Amygdala (tissue), 56 donors: ENCODE measurements at places on chromosomes 7 and 10.

GRCh38 chr7:129134356-129134987 is 10.0 kb upstream of the TSPAN33 start:
- no peak for DNase-seq

GRCh38 chr7:142636751-142637150 is 112.5 kb upstream of the PRSS1 start:
- no peak for DNase-seq

DNA sequence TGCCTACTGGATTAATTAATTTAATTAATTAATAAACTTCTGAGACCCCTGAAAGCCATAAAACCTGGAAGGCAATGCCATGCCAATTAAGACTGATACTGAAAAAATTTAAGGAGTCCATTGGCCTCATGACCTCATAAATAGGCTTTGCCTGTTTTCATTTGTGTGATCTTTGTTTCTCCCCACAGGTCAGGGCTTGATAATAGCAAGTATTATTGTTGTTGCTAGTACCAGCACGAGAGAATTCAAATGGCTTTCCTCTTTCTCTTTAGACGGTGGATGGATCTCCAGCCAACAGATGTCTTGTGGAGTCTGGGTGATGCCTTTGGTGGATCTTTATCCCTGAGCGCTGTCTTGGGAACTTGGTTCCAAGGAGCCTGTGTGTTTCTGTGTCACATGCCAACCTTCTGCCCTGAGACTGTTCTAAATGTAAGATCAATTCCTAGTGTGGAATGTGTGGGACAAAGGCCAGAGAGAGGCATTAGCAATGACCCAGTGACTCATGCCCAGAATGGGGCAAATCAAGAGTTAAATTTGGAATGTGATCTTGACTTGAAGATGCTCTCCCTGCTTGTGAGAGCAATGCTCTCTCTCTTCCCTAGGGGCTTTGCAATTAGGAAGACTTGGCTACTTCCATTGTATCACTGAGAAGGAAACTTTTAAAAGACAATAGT is 17.7 kb downstream of the ACSM6 start:
- no peak for DNase-seq

DNA sequence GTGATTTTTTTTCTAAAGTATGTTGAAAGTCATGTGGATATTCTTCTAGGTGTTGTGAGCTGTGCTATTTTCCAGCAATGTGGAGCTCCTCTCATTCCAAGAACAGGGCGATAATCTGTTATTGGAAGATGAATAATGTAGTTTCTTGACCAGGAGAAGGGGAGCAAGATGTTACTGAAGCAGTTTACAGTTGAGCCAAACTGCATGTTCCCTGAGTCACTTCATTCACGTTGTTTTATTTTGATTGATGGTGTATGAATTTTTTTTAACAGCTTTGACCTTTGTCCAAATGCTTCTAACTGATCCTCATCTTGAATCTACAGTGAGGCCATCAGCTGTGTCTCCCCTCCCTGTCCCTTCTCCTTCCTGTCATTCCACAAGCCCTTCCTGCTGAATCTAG is 277.1 kb upstream of the KLF6 start:
- DNase-seq, result no peak

GRCh38 chr10:53033396-53033795 is 260.8 kb upstream of the MBL2 start:
- DNase-seq, result no peak

GRCh38 chr10:114486938-114487814 is 82.9 kb upstream of the AFAP1L2 start:
- no peak for DNase-seq

DNA sequence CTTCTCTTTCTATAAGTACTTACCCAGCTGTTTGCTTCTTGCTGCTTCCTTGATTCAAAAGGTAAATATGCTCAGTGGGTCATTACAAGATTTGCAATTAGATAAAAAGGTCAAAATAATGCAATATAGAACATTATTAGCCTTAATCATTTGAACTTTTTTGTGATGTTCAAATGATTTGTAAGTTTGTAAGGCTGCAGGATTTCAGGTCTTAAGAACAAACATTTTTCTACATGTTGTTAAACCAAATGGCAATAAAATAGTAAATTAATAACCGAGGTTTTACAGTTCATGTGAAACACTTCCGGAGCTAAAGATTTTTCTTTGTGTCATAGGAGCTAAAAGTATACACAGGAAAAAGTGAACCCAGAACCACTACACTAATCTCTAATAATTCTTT is 16.2 kb upstream of the SCIN start:
- DNase-seq, result no peak

DNA sequence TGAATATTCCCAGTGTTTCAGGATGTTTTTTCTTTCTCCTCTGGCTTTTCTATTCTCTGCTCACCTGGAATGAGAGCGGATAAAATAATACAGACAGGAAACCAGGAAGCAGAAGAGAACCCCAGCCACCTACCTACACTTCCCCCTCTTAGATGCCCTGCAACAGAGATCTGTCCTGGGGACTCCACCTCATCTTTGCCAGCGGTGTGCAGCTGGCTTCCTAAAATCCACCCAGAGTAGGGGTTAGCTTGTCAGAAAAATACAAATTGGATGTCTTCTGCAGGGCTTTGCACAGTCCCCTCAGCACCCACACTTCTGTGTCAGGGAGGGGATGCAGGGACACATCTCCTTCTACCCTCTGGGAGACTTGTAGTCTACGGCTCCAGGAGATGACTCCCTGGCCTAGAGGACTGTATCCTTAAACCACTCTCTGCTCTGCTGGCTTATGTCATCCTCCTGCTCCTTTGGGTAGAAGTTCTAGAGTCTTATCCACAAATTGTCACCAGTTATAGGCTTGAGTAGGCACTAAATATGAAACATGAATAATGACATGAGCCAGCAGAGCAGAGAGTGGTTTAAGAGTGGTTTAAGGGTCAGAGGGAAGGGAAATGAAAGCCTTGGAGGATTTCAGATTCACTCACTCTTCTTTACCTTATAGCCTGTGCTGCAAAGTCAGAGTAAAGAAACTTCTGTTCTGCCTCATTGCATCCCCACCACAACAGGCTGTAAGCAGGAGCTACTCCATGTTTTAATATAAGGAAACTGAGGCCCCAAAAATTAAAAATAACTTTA is 749.4 kb downstream of the AUTS2 start:
- DNase-seq, result no peak

GRCh38 chr7:141610671-141611070 is 59.5 kb downstream of the AGK start:
- no peak for DNase-seq

GRCh38 chr7:41809940-41810576 is 107.2 kb upstream of the INHBA start:
- no peak for DNase-seq

DNA sequence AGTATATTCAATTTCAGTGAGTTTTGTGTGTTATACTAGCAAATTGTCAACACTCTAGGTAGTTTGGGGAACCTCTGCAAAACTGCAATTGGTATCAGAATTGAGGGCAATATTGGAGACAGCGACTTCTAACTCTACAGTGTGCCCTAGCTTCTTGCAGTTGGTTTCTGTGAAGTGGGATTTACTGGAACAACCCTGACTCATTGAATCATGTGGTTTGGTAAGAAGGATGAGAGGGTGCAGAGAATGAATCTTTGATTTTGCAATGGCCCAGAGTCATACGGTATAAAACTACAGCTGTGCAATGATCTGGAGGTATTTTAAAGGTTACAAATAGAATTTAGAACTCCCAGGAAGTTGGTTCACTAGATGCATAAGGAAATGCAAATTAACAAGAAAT is 129.1 kb upstream of the PPP1R3A start:
- DNase-seq, result no peak

- no peak for DNase-seq
Measured at GRCh38 chr10:88234297-88234696, 348.8 kb downstream of the RNLS start.

DNA sequence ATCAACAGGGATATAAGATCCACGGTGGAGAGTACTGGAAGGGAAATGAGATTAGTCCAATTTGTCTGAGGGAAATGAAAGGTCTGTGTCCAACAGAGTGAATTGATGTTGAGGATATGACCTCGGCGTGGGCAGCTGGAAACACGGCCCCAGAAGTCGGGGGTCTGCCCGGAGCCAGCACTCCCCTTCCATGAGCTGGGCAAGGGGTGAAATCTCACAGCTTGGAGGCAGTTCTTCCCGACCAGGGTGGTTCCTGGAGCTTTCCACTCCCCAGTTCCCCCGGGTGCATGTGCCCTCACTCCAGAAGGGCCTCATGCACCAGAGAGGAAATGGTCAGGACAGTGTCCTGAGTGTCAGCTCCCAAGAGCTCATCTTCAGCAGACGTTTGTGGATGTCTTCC is 264.7 kb upstream of the PPP2R2D start:
- no peak for DNase-seq

DNA sequence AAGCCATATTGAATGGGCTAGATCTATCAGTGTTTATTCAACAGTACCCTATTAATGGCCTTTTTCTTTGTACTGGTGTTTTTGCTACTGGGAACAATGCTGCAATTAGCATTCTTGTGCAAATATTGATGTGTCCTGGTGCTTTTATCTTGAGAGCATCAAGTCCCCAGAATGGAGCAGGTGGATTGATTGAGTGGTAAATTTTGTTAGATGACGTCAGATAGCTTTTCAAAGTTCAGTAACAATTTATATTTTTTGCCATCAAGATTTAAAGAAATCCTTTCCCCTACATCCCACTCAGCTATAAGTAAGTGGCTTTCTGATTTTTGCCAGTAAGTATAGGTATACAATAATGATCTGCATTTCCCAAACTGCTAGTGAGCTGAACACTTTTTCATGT is 63.4 kb upstream of the SYPL1 start:
- no peak for DNase-seq

- DNase-seq, result peak; percentile 81
Measured at GRCh38 chr7:66950763-66951162, 29.7 kb downstream of the TMEM248 start.

GRCh38 chr7:155794196-155794595 is 18.1 kb downstream of the SHH start:
- DNase-seq, result no peak

DNA sequence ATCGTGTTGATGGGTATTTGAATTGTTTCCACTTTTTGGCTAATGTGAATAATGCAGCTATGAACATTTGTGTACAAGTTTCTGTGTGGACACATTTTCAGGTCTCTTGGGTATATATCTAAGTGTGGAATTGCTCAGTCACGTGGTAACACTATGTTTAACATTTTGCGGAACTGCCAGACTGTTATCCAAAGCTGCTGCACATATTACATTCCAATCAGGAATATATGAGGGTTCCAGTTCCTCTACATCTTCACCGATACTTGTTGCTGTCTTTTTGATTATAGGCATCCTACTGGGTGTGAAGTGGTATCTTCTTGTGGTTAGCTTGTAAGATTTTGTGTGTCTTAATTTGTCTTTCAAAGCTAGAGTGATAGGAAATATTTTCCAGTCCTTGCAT is 6.8 kb downstream of the PTPN12 start:
- DNase-seq, result no peak

GRCh38 chr10:49653273-49653929 is 26.1 kb upstream of the C10orf53 start:
- no peak for DNase-seq

GRCh38 chr10:33066558-33067236 is 108.7 kb upstream of the ITGB1 start:
- no peak for DNase-seq

- no peak for DNase-seq
Measured at GRCh38 chr10:48659790-48660189, 24.9 kb upstream of the WDFY4 start.

- DNase-seq, result no peak
Measured at GRCh38 chr10:50561266-50561665, 62.5 kb downstream of the SGMS1 start.

DNA sequence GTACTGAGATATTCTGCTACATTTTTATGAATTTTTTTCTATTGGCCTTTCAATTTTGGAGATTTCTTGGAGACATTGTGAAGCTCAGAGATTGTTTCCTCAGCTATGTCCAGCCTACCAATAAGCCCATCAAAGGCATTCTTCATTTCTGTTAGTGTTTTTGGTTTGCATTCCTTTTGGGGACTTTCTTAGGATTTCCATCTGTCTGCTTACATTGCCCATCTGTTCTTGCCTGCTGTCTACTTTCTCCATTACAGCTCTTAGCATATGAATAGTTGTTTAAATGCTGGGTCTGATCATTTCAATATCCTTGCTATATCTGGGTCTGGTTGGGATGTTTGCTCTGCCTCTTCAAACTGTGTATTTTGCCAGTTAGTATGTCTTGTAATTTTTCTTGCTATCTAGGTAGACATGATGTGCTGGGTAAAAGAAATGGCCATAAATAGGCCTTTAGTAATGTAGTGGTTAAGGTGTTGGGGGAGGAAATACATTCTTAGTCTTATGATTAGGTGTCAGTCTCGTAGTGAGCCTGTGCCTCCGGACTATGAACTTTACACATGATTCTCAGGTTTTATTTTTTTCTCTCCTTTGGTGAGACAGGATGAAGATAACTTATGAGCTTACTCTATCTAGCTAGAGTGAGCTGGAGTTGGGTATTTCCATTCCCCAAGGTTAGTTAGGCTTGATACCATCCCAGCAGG is 32.6 kb upstream of the NME8 start:
- DNase-seq, result no peak

DNA sequence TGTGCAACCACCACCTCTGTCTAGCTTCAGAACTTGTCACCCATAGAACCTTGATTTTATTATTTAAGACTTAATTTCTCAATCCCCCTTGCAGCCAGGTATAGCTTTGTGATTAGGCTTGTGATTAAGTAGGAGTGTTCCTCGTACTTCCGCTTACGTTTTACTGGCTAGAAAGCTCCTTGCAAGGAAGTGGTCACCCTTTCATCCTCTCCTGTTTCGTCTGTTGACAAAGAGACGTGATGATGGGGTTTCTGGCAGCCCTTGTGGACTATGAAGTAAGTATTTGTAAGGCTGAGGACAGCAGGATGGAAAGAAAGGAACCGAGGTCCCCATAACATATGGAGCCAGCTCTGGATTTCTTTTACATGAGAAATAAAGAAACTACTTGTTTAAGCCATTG is 86.5 kb upstream of the KDM7A start:
- no peak for DNase-seq

GRCh38 chr7:157657741-157658740 is 321.2 kb downstream of the DNAJB6 start:
- DNase-seq, result no peak

DNA sequence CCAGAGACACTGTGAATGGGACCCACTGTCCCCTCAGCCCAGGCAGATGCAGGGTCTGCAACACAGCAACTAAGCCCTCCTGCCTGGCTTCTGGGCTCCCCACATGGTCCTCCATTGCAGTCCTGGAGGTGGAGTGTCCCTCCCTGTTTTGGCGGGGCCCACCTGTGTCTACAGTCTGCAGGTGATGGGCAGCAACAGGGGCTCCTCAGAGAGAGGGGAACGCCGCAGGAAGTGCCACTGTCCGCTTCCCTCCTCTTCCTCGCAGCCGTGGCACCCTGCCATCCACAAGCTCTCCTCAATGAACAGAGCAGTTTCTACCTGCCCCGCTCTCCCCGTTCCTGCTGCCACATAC is 9.3 kb downstream of the CAMK2G start:
- no peak for DNase-seq
